ENCODE measurements at places on chromosomes 13 and 19. TPM values are rescaled to one million over a fixed set of nuclear protein-coding genes. Genes with fewer than 3 reads are reported as not detected.

The ZNF841 gene
- 14.9 TPM for total RNA-seq

DNA sequence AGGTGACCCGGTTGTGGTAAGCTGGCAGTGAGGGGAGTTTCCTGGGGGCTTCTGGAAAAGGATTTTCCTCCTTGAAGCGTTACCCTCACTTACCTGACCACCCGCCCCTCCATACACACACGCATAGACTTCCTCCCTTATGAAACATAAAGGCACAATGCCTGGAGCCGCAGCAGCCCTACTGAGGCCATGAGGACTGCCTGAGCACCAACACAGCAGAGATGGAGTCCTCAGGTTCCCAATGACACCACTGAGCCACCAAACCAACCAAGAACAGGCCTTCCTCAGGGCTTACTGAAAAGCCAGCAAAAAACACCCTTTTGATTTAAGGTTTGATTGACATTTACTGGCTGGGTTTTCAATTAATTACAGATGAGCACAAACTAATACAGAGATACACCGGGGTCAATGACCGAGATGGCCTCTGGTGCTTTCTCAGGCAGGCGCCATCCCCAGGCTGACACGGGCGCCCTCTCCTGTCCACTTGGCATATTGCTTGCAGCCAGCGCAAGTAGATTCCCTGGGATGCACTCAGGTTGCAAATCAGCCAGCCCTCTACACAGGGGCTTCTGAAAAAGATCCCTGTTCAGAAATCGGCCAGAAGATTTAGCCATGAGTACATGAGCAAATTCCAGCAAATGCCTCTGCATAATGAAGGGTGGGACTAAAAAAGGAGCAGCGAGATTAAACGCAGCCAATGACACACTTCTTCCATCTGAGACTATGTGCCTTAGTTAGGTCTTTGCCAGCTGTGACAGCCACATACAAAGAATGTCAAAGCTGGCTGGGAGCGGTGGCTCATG lies 14.8 kb downstream of the OPA3 start:
- peak; percentile 78 for DNase-seq

DNA sequence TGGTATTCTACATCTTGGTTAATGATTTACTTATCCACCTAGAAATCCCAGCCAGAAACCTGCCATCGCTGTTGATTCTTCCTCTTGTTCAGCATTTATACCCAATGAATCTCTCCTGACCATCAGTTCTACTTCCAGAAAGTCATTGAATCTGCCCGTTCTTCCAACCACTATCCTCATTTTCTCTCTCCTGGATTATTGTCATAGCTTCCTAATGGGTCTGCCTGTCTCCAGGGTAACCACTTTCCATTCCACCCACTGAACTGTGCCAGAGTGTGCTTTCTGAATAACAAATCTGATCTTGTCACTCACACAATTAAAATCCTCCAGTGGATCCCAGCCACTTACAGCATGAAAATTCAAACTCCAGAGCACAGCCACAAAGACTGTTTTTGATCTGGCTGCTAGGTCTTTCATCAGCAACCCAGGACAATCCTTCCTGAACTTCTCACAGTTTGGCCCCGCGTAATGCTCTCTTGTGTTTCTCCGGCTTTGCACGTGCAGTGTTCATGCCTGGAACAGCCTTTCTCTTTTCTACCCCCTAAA lies 330.6 kb downstream of the SPRY2 start:
- no peak for DNase-seq

DNA sequence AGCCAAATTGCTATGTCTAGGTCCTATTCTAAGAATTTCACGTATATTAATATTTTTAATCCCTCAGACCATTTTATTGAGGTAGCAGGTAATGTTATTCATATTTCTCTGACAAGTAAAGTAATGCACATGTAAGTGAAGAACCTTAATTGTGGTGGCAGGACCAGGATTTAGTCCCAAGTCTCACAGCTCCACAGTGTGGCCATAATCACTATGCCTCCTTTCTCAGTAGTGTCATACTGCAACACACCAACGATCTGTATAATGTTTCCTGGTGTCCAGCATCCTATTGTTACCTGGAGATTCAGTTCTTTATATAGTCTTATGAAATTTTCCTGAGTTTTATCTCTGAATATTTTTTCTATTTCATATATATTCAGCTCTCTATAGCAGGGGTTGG lies 340.3 kb downstream of the OLFM4 start:
- no peak for DNase-seq

DNA sequence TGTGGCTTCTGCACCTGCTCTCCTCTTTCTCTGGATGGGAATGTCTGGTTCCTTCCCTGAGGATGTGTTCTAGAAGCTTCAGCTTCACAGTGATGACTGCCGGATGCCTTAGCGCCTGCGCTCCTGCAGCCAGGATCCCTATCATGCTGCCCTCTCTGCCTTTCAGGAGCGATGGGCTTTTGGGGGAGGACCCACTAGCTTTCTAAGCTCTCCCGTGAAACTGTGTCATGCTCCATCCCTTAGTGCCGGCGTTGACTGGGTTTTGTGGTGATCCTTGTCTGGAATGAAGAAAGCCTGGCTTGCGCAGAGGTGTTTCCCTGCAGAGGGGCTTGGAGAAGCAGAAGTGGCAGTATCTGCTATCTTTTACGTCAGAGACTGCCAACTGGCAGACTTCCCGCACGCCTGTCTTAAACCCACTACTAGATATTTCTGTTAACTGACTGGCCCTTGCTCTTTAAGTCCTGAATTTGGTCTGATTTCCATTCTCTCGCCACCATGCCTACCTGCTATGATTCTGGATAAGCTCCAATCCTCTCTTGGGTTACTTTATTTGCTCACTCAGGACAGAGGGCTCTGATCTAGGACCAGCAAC lies 3.8 kb upstream of the KMT2B start:
- DNase-seq, result no peak

DNA sequence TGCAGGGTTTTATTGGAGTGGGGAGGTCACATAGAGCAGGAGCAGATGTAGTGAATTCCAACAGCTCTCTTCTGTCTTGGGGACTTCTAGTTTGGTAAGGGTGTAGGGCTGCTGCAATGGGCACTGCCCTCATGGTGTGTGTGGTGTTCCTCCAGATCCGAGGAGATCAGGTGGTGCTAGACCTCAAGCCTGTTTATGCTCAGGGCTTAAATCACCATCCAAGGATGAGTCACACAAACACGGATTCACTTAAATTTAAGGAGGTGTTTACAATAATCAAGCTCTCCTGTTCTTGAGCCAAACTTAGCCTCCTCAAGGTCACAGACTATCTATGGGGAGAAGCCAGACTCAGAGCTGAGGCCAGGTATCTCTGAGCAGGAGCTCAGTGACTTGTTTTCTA lies 23.0 kb downstream of the HS6ST3 start:
- DNase-seq, result no peak

GRCh38 chr13:69857183-69857821 lies 250.3 kb upstream of the ATXN8OS start:
- no peak for DNase-seq

GRCh38 chr19:4319067-4319718 lies 14.8 kb downstream of the FSD1 start:
- DNase-seq, result no peak

DNA sequence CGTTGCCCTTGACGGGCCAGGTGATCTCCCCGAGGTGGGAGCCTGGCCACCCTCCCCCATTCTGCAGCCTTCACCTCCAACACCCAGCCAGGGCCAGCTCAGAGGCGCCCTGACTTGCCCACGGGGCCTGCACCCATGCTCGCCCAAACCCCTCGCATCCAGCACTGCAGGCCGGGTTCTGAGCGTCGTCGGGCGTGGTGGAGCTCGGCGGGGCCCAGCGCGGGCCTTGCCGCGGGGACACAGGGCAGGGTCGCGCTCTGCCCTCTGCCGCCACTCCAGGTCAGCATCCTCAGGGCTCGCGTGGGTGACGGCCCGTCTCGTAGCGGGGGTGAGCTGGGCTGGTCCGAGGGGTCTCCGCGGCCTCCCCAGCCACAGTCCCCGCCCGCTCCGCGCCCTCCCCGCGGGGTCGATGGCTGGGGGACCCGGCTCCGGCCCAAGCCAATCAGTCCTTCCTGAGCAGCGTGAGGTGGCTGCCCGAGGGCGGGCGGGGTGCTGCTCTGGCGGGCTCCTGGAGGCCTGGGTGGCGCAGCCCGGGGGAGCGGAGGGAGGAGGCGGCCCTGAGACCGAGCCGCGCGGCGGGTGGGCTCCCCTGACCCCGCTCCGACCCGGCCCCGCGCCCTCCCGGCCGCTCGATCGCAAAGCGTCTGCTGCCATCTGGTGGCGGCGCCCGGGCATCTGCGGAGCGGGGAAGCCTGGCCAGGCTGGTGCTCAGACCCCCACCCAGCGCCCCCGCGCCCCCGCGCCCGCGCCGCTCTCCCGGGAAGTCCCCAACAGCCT lies 61.4 kb downstream of the CCNE1 start:
- peak; percentile 66 for DNase-seq

The ARRDC2 gene
- 27.7 TPM for total RNA-seq

The RPS15 gene
- total RNA-seq, result 908 TPM

DNA sequence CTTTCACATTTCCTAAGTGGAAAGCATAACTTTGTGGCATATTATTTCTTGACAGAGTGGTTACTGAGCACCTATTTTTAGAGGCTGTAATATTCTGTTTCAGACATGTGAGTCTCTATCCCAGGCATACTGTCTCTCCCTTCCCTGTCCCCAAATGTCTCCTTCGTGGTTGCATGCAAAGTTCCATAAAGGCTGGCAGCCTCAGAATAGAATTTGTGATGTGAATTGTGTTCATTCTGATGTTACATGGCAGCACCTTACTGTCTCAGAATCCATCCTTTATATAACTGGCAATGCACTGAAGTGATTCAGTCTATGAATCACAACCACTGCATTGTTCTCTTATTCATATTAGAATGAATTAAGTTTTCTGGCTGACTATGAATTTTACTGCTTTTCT lies 89.0 kb upstream of the SLC7A1 start:
- no peak for DNase-seq

The GPR4 gene
- 1.5 TPM for total RNA-seq

The KLK12 gene
- 0.73 TPM for total RNA-seq

DNA sequence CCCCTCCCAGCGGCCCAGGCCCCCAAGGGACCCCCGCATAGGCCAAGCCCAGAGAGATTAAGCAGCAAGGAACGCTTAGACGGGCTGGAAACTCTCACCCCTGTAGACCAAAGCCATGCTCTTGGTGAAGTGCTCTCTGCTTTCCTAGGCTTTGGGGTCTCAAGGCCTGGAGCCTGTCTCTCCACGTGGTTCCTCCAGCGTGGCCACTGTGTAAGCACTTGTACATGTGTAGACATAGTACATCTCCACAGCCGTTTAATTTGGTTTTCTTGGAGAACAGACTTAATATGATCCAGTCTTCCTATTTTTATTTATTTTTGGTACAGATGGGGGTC lies 1.1 kb downstream of the NUDT19 start:
- DNase-seq, result peak; percentile 19
